Stimulated activated CD8-positive, alpha-beta memory T cell treated with anti-CD3 and anti-CD28 coated beads, Interleukin-4, amount 100 ng/mL, for 48 hours (primary cell): ENCODE measurements at places on chromosomes 16 and 17.
A peak's percentile ranks its signal among the peaks of the same experiment; 100 is the strongest.

GRCh38 chr17:48563385-48563838 is 14.7 kb downstream of the HOXB4 start:
- no peak for DNase-seq

DNA sequence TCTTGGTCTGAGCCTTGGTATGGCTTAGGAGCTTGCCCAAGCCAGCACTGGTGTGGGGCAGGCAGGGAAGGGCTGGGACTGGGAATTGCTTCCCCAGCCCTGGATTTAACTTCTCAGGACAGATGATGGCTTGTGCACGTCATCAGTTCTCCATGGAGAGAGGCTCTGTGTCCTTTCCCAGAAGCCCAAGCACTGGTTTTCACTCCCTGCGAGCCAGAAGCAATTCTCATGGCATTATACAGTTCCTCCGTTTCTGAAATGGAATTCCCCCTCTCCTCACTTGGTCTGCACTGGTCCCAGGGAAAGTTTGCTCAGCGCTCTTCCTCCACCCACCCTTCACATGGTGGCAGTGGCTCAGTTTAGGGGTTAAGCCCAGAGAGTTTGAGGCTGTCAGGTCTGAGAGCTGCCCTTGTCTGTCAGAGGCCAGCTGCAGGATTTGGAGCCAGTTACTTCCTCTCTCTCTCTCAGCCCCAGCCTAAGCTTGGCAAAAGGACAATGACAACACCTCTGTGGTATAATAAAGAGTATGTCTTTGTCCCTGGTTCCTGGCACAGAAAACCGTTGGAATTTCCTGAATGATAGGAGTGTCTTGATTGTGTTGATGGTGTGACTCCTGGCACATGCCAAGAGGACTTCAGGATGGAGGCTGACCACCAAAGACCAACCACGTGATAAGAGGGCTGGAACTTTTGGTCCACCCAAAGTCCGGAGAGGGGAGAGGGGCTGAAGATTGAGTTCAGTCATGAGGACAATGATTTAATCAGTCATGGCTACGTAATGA is 219.6 kb upstream of the TNRC6C start:
- DNase-seq = peak; percentile 16

GRCh38 chr17:77128896-77129567 is 11.7 kb upstream of the SEC14L1 start:
- DNase-seq = no peak

DNA sequence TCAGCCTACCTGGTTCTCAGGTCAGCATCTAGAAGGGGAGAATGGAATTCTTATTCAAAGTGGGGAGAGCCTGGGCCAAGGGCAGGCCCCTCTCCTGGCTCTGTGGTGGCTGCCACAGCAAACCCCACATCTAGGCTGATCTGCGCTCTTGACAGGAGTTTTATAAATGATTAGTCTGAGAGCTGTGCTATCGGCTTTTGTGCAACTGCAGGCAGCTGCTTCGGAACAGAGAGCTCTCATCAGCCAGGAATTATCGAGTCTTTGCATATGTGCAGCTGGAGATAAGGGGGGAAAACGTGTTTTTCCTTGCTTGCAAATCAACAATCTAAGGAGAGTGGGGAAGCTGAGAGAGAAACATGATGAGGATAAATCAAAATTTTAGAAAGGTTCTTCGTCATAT is 91.7 kb downstream of the HS3ST3A1 start:
- DNase-seq = no peak

DNA sequence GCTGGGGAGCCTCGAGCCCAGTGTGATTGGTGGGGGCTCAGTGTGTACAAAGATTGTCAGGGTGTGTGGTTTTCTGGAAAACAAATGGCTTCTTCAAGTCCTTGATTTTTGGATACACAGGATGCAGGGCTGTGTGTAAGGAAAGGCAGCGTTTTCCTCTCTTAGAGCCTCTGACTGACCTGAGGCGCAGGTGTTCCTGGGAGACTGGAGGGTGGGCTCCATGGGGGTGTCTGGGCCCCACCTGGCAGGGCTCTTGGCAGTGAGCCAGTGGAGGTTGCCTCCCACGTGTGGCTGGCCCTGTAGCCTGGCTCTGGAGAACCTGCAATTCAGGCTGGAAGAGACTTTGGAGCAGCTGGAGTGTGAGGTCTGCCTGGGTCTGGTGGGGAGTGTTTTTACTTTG is 5.0 kb downstream of the FOXK2 start:
- DNase-seq = no peak

GRCh38 chr16:13223666-13224065 is 322.3 kb downstream of the SHISA9 start:
- DNase-seq = no peak
